ENCODE measurements at places on chromosomes 3 and 15.

DNA sequence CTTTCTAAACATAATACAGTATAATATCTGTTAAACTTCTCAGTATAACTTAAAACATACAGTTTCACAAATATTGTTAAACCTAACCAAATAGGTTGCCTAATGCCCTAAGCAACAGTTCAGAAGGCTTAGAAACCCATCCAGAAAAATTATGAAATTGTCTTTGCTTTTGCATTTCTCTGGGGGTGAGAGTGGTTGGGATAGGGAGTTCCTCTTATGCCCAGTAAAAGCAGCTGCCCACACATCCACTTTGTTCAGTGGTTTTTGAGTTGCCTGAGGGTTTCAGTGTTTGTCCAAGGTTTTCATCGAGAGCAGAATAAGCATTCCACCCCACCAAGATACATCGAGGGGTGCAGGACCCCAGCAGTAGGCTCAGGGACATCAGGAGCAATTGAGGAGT lies 179.4 kb downstream of the CDIN1 start:
- DNase-seq = peak; percentile 10

GRCh38 chr3:73490453-73491286 lies 134.1 kb downstream of the PDZRN3 start:
- no peak for DNase-seq

- DNase-seq = peak; percentile 14
Observed at GRCh38 chr3:115913069-115913686, 289.9 kb downstream of the GAP43 start.

DNA sequence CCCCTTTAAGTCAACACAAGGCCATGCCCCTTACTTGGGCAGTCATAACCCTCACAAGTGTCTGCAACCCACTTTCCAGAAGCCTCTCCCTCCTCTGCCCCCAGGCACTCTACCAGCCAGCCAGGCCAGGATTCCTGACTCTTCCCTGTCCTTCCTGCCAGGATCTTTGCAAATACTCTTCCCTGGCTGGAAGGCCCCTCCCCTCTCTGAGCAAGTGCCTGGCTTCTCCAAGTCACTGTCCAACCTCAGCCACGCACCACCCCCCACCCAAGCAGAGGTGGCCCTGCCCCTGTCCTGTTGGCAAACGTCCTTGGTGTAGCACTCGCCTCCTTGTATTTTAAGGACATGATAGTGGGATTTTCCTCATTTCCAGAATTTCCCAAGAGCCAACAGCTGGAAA lies 54.7 kb upstream of the USP3 start:
- DNase-seq = no peak

- DNase-seq = peak; percentile 89
Observed at GRCh38 chr3:42780892-42781700, 8.0 kb upstream of the CCDC13 start.

DNA sequence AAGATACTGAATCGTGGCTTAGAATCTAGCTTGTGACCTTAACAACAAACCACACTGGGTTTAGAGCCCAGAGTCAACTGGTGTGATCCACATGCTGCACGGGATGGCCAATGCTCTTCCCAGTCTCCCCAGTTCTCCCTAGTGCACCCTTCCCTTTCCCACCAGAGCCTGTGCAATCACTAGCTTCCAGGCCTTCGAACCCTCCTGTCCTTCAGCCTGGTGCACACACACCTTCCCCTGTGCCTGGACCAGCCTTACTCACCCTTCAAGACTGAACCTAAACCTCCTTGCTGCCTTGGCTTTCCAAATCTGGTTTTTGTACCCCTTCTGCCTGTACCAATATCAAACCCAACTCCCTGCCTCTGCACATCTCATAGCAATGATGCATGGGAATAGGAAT lies 43.8 kb downstream of the WNT5A start:
- no peak for DNase-seq

DNA sequence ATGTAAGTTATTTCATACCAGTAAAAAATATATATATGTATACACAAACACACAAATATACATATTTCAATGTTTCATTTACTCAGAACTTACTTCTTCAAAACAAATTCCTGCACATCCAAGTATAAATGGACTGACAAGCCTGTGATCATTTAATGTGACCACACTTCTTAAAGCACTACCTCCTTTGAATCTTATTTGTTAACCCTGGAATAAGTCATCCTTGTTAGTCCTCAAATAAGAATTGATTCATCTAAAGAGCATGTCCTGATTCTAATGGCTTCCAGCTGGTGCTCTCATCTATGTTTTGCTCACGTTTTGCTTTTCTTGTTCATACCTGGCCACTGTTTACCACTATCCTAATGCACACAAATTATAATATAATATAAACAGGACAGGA lies 103.9 kb upstream of the UBP1 start:
- no peak for DNase-seq

- no peak for DNase-seq
Observed at GRCh38 chr3:99666201-99666600, 27.8 kb downstream of the COL8A1 start.

DNA sequence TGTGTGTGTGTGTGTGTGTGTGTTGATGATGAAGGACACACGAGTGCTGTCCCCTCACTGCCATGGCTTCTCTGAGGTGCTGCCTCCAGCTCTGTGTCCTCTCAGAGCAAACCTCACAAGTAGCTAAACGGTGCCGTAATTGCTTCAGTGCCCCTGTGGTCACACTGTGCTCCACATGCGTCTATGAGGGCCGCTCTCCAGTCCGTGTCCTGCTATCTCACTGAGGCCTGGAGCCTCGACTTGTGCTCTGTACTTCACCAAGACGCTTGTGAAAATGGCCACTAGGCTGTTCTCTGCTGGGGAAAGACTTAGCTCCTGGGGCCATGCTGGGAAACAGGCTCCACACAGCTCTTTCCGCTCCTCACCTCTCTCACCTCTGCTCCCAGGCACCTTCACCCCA lies 65.4 kb upstream of the CGNL1 start:
- no peak for DNase-seq

DNA sequence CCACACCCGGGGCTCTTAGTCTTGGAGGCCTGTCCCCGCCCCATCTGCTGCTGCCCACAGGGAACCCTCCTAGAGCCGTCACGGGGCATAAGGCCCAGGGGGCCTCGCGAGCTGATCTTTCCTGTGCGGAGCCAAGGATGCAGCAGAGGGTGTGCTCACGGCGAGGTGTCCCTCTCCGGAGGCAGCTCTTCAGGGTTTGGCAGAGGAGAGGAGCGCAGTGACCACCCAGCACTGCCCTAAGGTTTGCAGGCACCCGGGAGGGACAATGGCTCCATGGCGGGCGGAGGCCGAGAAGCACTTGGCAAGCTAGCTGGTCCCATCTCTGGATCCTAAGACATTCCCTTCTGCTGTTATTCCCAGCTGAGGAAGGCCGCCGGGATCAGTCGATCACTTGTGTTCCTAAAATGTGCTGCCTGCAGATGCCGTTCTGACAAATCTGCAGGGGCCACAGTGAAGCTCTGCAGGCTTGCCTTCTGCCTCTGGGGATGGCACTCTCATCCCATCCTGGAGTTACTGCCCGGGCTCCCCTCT lies 47.4 kb upstream of the PCSK6 start:
- DNase-seq = no peak

- DNase-seq = peak; percentile 46
Observed at GRCh38 chr3:12922306-12922705, 80.9 kb upstream of the RPL32 start.

DNA sequence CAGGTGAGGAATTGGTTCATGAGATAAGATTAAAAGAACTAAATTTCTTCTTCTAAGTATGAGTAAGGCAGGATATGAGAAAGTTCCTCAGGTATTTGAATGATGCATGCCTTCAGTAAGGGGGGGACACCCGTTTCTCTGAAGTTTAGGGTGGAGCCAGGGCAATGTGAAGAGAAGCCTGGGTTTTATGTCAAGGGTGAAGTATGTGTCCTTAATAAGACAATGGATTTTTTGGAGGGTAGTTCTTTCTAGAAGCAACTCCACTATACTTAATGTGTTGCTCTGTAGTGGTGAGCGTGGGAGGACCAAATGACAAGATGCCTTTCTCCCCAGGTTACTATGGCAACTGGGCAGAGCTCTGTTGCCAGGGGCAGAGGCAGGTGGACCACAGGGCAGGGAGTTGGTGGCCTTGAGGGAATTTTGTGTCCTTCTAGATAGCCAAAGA lies 44.0 kb downstream of the PHLDB2 start:
- DNase-seq = no peak

GRCh38 chr3:189685291-189685690 lies 54.1 kb downstream of the TP63 start:
- no peak for DNase-seq

- DNase-seq = no peak
Observed at GRCh38 chr3:98887684-98888083, 13.8 kb downstream of the DCBLD2 start.

DNA sequence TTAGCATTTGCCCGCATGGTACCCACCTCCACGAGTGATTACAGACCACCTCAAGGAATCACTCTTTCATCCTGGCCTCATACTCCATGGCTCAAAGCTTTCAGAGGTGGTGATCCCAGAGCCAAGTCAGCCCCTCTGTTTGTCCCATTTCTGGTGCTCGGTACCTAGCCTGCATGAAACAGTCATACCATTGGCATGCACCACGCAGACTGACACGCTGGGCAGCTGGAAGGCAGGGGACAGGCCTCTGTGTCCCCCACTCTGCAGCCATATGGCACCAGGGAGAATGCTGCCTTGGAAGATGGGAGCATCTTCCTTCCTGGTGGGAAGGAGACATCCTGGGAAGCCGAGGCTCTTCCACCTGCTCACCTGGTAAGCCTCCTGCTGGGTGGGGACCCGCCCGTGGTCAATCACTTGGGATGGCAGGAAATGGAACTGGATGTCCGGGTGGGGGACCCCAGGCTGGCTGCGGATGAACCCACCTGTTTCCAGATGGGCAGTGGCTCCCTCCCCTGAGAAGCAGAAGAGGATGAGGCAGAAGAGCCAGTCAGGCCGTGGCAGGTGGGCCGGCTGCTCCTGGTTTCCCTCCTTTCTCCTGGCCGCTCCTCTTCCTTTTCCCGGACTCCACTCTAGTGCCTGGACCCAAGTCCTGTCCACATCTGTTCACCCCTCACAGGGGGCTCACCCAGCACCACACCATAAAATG lies 26.9 kb downstream of the CHDH start:
- DNase-seq = no peak

GRCh38 chr3:7203969-7204847 lies 343.3 kb downstream of the GRM7 start:
- no peak for DNase-seq

- peak; percentile 88 for DNase-seq
Observed at GRCh38 chr3:9916734-9917680, at the start of gene IL17RC. Gene IL17RC (plus strand): TSS chr3:9917098. CDS start chr3:9917316, 218 bp downstream.

GRCh38 chr3:184145111-184145524 lies 10.0 kb downstream of the EIF2B5 start:
- DNase-seq = peak; percentile 53

- no peak for DNase-seq
Observed at GRCh38 chr3:188339410-188340295, 185.7 kb downstream of the LPP start.

GRCh38 chr3:14524311-14524711 lies 15.8 kb downstream of the GRIP2 start:
- no peak for DNase-seq

DNA sequence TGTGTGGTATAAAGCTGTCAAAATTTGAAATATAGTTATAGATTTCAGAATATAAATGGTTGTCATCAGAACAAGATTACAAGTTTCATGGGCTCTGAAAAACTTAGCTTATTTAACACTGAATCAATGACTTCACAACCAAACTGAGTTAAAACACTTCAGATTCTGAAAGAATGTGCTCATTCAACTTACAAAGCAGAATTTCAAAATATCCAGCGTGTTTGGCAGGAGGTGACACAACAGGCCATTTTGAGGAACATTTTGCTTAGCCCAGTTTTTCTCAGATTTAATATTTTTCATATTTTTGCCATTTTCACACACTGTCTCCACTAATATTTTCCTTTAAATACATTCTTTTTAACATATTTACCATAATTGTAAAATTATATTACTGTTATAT lies 781.1 kb downstream of the TUSC7 start:
- no peak for DNase-seq

DNA sequence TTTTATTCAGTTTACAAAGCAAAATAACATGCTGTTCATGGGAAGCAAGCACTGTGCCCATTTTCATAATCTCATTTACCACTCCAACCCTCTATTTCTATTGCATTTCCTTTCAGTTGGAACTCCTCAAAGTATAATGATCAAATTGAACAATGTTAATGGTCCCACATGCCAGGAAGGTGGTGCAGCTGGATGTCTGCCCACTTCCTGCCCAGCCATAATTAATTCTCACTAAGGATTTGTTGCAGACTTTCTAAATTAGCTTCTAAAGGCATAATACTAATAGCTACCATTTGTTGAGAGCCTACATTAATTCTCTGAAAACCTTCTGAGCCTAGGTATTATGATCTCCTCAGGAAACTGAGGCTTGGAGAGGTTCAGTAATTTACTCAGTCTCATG lies 316.1 kb upstream of the TPM1 start:
- no peak for DNase-seq

GRCh38 chr3:195762611-195763010 lies 41.8 kb downstream of the MUC20 start:
- no peak for DNase-seq

GRCh38 chr15:25427861-25428260 lies 11.0 kb downstream of the UBE3A start:
- peak; percentile 47 for DNase-seq

DNA sequence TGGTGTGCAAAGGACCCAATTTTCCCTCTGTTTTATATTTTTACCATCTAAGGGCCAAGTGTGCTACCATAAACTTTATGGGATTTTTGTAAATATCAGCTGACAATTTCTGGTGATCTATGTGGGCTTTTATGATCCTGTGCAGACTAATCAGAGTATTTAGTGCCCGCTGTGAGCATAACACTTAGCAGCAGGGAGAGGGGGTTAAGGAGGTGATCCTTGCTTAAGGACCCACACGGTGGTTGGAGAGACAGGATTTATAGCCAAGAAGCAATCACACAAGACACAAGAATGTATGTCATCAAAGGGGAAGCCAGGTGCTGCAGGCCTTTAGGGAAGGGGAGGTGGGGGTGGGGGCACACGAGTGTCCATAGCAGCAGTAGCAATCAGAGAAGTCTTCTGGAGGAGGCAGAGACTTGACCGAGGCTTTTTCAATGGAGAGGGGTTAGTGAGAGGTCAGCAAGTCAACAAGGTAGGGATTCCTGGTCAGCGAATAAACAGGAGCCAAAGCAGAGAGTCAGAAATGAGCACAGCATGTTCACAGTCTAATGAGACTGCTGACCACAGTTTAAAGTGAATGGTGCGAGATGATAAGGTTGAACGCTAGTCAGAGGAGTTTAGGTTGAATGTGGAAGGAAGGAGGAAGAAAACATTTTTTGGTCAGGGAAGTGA lies 4.5 kb upstream of the CACNA1D start:
- peak; percentile 75 for DNase-seq

GRCh38 chr3:70531063-70531657 lies 218.7 kb upstream of the MDFIC2 start:
- peak; percentile 53 for DNase-seq

All from hematopoietic multipotent progenitor cell treated with erythropoietin and hydrocortisone succinate and interleukin-3 and kit ligand, for 4 days (in vitro differentiated cells).